Activated T-cell treated with anti-CD3 and anti-CD28 coated beads for 48 hours (primary cell): ENCODE measurements at places on chromosomes 16 and 17.

DNA sequence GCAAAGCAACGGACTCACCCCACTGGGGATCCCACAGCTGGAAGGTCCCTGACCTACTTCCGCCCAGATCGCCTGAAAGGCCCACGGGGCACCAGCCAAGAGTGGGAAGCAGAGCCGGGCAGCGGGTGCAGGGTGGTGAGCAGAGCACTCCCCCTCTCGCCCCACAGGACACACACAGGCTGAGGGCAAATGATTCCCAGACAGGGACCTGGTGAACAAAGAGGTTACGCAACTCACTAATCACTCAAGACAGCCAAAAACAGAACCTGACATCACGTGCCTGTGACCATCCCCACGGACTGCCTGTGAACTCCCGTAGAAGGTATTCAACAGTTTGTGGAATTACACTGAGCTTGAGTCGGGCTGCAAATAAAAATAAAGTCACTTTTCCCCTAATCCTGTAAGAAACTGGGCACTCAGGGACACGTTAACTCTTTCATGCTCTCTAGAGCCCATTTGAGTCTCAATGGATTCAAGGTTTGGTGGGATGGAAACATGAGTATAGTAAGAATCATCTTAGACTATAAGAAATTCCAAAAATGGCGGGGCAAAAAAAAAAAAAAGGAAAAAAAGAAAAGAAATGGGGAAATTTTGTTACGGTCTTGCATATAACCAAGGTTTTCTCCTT is 396.1 kb downstream of the SOX9 start:
- DNase-seq: no peak

DNA sequence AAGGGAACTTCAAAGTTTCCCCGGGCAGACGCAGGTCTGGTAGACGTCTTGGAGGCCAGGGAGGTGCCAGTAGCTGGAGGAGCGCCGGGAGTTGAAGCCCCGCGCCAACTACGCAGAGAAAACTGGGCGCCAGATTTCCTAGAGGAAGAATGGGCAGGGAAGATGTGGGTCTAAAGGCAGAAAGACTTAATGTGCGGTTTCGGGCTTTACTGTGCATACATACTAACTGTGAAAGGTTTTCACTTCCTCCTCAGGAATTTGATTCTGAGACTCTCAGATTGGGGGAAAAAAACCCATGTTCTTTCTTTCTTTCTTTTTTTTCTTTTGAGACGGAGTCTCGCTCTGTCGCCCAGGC is 331 bp upstream of the ZNF287 start:
- no peak for DNase-seq

DNA sequence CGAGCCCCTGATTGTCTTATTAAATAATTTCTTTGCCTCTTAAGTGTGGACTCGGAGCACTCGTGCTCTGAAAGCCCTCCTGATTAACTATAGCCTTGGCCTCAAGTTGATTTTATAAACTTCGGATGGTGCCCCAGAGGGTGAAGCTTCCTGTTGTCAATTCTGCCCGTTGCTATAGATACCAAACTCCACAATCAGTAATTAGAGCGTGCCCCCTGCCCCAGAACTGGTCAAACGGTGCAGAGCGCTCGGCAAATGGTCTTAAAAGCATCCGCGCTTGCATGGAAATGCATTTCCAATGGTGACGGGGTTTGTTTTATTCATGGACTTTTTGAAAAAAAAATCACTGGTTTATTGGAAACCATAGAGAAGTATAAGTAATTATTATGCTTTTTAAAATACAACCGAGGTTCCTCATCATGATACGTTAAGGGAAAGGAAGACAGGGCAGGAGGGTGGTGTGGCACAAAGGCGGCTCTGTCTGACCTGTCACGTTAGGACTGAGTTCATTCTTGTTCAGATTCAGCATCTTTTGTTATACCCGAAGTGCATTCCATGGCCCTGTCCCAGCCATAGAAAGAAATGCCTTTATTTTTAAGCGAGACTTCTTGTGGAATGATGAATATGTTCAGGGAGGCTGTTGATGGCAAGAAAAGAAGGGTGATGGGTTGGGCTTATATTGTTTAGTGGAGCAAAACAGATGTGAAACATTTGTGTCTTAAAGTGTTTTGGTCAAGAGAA is 476.4 kb downstream of the MAF start:
- no peak for DNase-seq

DNA sequence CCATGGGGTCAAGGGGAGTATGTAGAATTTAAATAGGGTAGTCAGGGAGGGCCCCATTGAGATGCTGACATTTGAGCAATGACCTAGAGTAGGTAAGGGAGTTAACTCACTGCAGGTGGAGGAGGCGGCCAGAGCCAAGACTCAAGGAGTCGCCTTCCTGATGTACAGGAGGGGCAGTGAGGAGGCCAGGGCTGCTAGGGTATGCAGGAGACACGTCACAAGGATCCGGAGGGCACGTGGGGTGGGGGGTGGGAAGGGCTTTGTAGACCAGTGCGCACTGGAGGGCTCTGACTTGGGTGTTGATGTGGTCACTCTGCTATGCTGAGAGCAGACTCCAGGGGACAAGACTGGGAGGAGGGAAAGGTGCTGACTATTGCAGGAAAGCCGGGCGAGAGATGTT is 37.5 kb downstream of the SPECC1 start:
- no peak for DNase-seq

DNA sequence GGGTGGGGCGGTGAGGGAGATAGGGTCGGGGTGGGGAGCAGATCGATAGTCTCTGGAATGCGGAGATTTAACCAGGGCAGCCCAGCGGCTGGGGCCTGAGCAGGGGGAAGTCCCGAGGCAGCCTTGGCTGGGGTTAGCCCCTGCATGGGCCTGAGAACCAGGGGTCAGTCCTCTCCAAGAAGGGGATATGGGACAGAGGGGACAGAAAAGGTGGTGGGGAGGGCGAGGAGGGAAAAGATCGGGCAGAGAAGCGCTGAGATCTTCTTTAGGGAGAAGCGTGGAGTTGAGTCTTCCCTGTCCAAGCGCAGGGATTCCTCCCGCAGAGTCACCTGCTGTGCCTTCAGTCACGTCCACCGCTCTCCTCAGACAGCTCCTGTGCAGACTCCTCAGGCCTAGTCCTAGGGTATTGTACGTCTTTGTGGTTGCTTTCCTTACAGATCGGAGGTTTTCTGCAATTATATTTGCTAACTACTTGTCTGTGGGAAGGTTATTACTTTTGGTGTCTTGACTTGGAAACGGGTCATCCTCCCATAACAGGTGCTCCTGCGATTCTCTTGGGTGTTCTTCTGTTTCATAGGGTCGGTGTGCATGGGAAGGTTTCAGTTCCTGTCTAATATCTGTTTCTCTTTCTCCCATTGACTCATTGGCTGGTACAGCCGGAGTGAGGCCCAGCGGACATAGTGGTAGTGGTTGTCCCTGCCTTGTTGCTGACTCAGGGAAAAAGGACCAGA is 952 bp downstream of the CD300A start:
- no peak for DNase-seq

GRCh38 chr17:77942112-77942988 is 16.2 kb upstream of the TNRC6C start:
- DNase-seq: no peak

GRCh38 chr16:82282662-82283061 is 112.6 kb upstream of the MPHOSPH6 start:
- no peak for DNase-seq

DNA sequence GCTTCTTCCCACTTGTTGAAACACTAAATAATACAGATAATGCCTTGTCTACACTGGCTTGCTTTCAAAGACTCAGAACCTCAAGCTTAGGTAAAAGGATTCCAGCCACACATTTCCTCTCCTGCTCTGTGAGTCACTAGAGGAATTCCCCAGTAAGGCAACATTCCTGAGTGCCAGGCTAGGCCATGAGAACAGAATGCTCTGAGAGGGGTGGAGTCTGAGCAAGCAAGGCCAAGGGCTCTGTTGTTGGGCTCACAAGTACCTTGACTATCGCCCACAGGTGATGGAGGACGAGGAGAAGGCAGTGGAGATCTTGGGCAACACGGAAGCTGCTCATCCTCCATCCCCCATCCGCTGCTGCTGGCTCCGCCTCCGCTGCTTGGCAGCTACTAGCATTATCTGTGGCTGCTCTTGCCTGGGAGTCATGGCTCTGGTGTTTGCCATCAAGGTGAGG is 6.7 kb upstream of the PHKG2 start:
- DNase-seq: no peak

GRCh38 chr17:48472411-48473281 is 42.6 kb upstream of the SKAP1 start:
- DNase-seq: no peak

DNA sequence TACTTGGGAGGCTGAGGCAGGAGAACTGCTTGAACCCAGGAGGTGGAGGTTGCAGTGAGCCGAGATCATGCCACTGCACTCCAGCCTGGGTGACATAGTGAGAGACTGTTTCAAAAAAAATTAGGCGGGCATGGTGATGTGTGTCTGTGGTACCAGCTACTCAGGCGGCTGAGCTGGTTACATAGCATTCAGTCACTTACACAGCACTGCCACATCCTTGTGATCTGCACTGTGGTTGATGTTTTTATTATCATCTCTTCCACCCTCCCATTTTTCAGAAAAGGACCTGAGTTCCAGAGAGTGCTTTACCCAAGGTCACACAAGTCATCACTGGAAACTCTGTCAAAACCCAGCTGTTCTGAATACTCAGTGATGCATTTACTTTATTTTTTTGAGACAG is 14.8 kb upstream of the KPNB1 start:
- DNase-seq: no peak

DNA sequence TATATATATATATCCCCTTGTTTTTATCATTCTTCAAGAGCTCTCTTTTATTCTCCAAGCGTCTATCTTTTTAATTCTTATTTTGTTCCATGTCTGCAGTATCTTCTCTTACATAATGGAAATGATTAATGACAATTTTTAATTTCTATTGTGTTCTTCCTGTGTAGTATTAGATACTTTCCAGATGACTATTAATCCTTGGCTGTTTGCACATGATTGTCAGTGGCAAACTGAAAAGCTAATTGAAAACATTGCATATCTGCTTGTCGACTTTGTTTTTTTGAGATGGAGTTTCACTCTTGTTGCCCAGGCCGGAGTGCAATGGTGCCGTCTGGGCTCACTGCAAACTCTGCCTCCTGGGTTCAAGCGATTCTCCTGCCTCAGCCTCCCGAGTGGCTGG is 124.7 kb downstream of the BCAS3 start:
- no peak for DNase-seq

- DNase-seq: no peak
Observed at GRCh38 chr17:20914658-20915057, 128.2 kb downstream of the USP22 start.

GRCh38 chr16:84138824-84139627 is 6.0 kb downstream of the HSDL1 start:
- no peak for DNase-seq

DNA sequence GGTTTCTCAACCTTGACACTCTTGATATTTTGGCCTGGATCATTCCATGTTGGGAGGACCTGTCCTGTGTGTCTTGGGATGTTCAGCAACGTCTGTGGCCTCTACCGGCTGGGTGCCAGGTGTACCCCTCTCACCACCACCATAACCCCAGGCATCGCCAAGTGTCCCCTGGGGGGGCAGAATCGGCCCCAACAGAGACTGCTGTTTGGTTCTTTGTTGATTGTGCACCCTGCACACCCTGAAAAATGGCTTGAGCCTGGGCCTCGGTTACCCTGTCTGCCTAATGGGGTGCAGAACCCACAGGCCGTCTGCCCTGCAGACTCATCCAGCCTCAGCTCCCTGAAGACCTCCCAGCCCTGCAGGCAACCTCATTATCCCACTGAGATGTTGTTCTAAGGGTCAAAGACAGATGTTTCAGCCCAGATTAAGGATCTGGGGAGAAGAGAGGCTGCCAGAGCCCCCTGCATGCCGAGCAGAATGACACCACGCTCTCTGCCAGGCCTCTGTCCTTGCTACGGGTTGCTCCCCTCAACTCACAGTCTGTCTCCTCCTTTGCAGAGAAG is 9.2 kb downstream of the CACNG1 start:
- no peak for DNase-seq

DNA sequence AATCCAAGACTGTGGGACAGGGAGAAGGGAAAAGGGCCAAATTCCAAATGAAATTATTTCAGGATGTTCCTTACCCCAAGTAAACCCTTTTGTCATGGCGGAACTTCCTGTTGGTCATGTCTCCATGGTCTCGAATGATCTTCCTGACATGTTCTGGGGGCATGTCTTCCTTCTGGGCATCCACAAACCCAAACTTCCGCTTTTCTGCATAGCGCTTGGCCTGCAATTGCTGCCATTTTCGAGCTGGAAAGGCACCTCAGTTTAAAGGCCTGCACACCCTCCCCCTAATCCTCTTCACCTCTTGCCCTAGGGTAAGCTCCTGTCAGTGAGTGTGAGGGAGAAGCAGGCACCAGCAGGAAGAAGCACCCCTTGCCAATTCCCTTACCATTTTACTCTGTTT is 1.2 kb downstream of the PRPF8 start:
- no peak for DNase-seq

- no peak for DNase-seq
Observed at GRCh38 chr17:79395066-79395465, 215.8 kb downstream of the RBFOX3 start.

- DNase-seq: no peak
Observed at GRCh38 chr16:30649725-30650368, 913 bp upstream of the PRR14 start.
